Activated CD8-positive, alpha-beta memory T cell treated with anti-CD3 and anti-CD28 coated beads, Interleukin-2, amount 50 U/mL, for 48 hours (primary cell): ENCODE measurements at places on chromosomes 16 and 17.

- DNase-seq = no peak
These were observed 103.4 kb downstream of the CYLD start for GRCh38 chr16:50845296-50845695.

DNA sequence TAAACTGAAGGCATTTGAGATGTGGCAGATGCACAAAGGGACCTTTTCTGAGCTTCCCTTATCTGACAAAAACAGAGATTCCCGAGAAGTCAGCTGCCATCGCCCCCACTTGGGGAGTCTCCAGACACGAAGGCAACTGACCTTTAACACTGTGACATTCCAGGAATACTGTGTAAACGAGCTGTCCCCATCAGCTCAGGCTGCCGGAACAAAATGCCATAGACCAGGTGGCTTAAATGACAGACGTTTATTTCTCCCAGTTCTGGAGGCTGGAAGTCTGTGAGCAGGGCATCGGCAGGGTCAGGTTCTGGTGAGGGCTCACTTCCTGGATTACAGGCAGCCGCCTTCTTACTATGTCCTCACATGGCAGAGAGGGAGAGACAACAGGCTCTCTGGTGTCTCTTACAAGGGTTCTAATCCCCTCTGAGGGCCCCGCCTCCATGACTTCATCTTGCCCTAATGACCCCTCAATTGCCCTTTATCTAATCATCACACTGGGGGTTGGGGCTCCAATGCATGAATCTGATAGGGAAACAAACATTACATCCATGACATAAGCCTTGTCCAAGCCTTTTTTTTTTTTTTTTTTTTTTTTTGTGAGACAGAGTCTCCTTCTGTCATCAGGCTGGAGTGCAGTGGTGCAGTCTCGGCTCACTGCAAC is 178.5 kb upstream of the RPL38 start:
- DNase-seq = no peak

- no peak for DNase-seq
These were observed 40.8 kb upstream of the NACA2 start for GRCh38 chr17:61631800-61632199.

DNA sequence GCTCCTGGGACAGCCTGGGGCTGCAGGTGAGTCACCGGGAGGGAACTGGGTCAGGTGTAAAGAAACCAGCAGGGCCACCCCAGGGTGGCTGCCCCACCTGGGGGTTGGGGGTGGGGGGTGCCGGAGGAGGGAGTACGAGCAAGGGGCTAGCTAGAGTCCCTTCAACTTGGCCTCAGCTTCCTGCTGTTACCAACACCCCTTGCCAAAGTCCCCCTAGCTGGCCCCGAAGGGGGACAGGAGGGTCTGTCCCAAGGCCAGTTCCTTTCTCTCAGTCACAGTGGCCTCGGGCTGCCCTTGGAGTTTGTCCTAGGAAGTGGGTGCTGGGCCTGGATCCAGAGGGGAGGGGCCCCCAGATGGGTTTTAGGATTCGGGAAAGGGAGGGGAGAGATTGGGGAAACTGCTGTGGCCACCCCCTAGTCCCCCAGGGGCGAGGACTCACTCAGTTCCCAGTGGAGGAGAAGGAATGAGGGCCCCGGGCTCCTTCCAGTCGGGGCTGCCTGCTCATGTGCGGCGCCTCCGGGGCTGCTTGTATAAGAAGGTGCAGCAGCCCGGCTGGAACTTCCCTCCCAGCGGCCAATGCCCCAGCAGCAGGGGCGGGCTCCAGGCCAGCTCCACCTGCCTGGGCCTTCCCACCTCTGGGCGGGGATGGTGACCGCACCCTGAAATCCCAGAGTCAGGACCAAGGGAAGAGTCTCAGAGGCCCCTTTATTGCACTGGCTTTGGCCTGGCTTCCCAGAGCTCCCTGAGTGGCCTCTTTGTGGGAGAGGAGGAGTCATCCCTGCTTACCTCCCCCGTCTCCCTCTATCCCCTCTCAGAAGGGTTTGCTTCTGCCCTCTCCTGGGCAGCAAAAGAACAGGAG is 7.3 kb downstream of the ARHGAP27 start:
- no peak for DNase-seq

- no peak for DNase-seq
These were observed 40.4 kb downstream of the WSCD1 start for GRCh38 chr17:6110592-6110991.

- DNase-seq = peak; percentile 70
These were observed 29.6 kb downstream of the XPO6 start for GRCh38 chr16:28182183-28182582.

DNA sequence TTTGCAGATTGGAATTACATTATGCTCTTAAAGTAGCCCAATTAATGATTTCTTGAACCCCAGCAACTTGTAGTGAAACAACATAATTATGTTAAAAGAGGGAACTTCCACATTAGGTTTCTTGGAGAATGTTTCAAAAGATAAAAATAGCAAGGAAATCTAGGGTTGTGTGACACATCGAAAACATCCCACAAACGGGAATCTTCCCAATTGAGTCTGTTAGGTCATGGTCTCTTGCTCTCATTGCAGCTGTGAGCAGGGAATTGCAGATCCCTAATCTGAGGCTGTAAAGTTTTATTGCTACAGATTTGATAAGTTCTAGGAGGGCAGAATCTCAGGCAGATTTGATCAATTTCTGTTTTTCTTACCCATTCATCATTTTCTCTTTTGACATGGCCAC is 6.7 kb upstream of the LPO start:
- no peak for DNase-seq

GRCh38 chr17:61642768-61643167 is 51.7 kb upstream of the NACA2 start:
- DNase-seq = no peak

- no peak for DNase-seq
These were observed 14.3 kb downstream of the PRCD start for GRCh38 chr17:76554131-76554530.

GRCh38 chr17:49925921-49926320 is 43.1 kb upstream of the DLX4 start:
- DNase-seq = no peak

DNA sequence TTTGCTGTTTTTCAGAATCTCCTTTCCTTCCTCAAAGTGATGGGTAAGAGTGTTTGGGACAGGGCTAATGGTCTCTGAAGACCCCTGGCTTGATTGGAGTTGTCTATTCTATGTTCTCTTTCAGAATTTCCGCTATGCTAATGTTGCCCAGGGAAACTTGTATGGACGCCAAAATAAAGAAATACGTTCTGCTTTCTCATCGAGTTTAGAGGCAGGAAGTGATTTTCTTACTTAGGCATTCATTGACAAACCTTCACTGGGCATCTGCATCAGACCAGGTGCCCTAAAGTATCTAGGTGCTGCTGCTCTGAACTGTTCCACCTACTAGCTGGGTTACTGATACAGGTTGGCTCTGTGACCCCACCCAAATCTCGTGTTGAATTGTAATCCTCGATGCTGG is 787.9 kb upstream of the EEF2KMT start:
- DNase-seq = no peak

DNA sequence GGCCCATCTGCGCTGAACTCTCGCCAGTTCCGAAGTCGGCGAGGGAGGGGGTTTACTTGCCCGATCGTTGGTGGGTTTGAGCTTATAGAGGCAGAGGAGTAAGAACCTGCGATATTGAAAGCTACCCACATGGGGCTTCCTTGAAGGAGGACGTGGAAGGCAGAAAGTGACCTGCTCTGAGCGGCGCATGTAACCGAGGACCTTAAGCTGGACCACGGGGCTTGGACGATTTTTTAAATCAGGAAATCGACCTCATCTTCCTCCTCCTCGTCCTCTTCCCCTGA is 2.0 kb downstream of the PRAC2 start:
- DNase-seq = no peak

- no peak for DNase-seq
These were observed 8.4 kb upstream of the CNTNAP4 start for GRCh38 chr16:76268824-76269223.

DNA sequence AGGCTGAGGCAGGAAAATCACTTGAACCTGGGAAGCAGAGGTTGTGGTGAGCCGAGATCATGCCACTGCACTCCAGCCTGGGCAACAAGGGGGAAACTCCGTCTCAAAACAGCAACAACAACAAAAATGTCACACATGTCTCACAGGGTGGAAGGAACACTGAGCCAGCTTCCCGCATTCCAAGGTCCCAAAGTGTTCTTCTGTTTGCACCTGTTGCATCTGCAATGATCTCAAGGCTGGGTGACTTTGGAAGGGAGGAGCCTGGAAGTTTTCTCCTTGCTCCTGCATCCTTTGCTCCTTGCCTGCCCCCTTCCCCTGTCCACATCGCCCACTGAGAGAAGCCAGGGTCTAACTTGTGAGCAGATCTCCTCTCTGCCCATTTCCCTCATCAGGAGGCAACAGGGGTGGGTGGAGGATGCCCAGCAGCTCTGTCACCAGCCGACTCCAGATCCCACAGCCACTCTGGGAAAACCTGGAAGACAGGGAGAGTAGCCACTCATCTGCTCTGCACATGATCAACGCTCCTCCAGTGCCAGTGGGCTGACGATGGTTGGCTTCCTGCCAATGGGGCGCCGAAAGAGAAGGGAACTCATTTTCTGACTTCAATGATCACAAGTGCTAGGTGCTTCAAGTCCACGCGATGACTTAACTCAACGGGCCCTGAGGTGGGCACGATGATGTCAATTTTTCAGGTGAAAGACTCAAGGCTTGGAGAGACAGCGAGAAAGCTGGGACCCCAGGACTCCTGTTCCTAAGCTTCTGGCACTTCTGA is 12.6 kb downstream of the CHST6 start:
- DNase-seq = no peak

DNA sequence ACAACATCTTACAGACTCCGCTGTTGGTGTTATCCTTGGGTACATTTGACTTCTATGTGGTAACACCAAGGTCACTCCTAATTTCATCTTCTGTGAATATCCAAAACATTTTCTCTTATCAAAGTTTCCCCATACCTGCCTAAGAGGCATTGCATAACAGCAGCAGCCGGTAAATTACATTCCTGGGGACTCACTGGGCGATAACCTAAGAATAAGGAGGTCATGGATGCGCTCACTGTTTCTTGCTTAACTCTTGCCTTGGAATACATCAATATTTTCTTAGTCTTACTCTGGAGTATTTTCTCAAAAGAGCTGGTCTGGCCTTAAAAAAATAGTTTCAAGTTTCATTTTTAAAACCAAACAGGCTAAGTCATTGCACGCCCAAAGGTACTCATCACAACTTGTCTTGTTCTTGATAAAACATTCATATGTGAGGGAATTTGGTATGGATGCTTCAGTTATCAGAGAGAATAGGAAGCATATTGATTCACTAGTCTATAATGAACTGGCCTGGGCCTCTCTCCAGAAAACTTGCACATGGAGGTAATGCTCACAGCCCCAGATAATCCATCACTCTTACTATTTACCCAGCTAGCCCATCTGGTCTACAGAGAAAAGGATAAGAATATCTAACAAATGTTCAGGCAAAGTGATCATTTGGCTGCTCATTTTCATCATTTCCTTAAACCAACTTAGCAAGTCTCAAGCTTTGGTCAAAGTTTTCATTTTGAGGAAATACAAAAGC is 235.0 kb upstream of the ERCC4 start:
- no peak for DNase-seq

DNA sequence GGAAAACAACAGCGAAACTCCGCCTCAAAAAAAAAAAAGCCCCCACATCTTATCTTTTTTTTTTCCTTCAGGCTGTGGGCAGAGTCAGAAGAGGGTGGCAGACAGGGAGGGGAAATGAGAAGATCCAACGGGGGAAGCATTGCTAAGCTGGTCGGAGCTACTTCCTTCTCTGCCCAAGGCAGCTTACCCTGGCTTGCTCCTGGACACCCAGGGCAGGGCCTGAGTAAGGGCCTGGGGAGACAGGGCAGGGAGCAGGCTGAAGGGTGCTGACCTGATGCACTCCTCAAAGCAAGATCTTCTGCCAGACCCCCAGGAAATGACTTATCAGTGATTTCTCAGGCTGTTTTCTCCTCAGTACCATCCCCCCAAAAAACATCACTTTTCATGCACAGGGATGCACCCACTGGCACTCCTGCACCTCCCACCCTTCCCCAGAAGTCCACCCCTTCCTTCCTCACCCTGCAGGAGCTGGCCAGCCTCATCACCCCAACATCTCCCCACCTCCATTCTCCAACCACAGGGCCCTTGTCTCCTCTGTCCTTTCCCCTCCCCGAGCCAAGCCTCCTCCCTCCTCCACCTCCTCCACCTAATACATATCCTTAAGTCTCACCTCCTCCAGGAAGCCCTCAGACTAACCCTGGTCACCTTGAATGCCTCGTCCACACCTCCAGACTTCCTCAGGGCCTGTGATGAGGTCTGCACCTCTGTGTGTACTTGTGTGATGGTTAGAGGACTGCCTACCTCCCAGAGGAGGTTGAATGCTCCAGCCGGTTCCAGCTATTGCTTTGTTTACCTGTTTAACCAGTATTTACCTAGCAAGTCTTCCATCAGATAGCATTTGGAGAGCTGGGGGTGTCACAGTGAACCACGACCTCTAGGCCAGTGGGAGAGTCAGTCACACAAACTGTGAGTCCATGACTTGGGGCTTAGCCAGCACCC is 1.2 kb upstream of the HBA1 start:
- DNase-seq = no peak

DNA sequence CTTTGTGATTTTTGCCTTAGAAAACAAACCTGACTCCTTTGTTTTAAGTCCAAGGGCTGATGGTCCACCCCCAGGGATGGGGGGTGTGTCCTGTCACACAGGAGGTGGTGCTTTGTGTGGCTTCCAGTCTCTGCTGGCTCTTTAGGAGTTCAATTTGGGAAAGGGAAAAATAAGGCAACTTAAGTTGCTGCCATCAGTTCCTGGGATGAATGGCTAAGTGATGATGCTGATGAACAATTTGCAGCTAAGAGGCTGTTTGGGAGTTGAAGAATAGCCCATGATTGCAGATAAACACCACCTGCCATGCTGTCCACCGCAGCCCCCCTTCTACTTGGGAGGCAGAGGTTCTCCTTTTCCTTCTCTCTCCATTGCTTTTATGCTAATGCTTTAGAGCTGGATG is 40.2 kb downstream of the ARL4D start:
- no peak for DNase-seq

DNA sequence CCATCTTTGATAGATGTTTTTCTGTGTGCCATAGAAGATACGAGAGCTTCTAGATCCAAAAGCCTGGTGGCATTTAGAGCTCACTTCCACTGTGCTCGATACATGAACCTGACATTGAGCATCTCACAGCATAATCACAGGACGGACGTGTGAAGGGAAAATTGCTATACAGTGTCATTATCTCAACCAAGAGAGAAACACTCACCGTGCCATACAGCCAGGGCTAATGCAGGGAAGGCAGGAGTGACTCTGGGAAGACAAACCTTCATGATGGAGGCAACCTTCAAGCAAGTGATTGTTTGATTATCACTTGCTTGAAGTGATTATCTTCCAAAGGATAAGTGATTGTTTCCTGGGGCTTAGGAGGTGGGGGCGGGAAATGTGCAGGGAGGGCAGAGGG is 218.2 kb upstream of the HSBP1 start:
- DNase-seq = no peak

- no peak for DNase-seq
These were observed 112.4 kb downstream of the IRX3 start for GRCh38 chr16:54174201-54174600.
